CD14-positive monocyte (primary cell): ENCODE measurements at places on chromosomes 16 and 17. TPM values are rescaled to one million over a fixed set of nuclear protein-coding genes. Genes with fewer than 3 reads are reported as not detected.

Gene RNF112
- not detected for polyA plus RNA-seq

Gene UBB
- 1,365 TPM for polyA plus RNA-seq

Gene ADAP2
- polyA plus RNA-seq, result 36.1 TPM

Gene KRT15
- 0.03 TPM in 1 of 2 replicates, not detected in the other for polyA plus RNA-seq

Gene ADAD2
- polyA plus RNA-seq, result not detected

Gene DUXB
- not detected in 2 replicates for polyA plus RNA-seq

Gene NPIPA5
- 8.2 and 16.2 TPM in 2 replicates for polyA plus RNA-seq

Gene CFAP97D1
- 0.07 TPM in 1 of 2 replicates, not detected in the other for polyA plus RNA-seq

Gene CLEC19A
- polyA plus RNA-seq, result not detected

Gene MEOX1
- 0.06 TPM for polyA plus RNA-seq

Gene SLC13A2
- not detected for polyA plus RNA-seq

Gene MRPL45
- polyA plus RNA-seq, result 19.8 TPM

Gene CRHR1
- not detected for polyA plus RNA-seq

Gene CLEC3A
- not detected for polyA plus RNA-seq

Gene GINS3
- 1.4 TPM for polyA plus RNA-seq

Gene LLGL2
- polyA plus RNA-seq, result 5.5 and 7.6 TPM in 2 replicates

DNA sequence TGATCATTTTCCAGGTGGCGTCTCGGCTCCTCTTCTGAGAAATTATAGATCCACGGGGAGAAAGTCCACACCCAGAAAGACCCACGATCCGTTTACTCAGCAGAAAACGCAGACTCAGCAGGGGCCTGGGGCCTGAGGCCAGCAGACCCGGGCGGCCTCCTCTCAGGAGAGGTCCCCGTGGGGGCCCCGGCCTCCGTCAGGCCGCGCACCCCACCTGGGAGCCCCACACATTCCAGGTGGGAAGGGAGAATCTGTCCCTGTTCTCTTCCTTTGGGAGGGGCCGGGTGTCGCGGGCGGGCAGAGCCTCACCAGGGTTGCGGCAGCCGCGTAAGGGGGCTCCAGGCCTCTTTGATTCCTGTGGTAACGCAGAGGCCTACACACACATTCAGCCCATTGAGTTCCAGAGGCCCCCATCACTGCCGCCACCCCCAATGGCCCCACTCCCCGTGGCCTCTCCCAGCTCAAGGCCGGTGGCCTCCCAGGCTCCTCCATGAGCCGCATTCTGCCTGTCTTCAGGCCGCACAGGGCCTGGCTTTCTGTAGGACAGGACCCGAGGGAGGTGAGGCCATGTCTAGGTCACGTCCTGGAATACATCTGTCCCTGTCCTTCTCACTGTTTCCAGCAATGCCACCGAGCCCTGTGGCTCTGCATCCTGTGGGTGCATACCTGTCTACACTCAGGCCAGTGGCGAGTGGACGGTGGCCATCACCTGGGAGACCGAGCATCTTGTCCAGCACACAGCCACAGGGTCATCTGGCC lies 1.6 kb upstream of the IGFALS start:
- DNase-seq, result no peak

GRCh38 chr17:15494821-15495220 lies 27.4 kb upstream of the CDRT4 start:
- DNase-seq, result no peak

GRCh38 chr17:1985093-1985492 lies 40.0 kb downstream of the RTN4RL1 start:
- DNase-seq, result no peak

DNA sequence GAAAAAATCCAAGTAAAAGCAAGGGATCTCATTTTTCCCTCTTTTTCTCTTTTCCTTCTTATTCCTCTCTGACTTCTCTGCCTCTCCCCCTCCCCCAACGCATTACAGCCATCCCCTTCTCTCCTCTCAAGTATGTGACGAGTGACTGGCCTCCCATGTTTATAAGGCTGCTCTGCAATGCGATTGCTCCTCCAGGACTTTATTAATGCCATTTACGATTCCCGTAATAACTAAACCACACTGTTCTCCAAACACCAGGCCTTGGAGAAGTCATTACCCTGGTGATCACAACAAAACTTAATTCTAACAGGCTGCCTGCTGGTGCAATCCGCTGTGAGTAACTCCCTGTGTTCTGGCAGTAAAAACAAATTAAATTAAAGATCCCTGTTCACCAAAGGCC lies 88.8 kb downstream of the HS3ST3B1 start:
- DNase-seq, result no peak

DNA sequence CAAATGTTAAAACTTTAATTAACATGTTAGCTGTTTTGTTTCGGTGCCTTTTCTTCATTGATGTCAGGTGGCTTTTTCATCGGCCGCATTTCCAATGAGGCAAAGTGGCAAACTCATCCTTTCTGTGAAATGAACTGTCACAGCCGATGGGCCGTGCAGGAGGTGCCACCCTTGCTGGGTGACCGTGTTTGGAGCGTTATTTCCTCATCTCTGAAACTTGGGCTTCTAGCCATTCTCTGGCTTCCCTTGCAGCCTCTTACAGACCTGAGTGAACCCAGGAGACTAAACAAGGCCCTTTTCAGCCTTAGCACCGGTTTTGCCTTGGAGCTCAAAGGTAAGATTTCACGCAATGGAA lies 42.2 kb upstream of the PRSS54 start:
- DNase-seq, result no peak

DNA sequence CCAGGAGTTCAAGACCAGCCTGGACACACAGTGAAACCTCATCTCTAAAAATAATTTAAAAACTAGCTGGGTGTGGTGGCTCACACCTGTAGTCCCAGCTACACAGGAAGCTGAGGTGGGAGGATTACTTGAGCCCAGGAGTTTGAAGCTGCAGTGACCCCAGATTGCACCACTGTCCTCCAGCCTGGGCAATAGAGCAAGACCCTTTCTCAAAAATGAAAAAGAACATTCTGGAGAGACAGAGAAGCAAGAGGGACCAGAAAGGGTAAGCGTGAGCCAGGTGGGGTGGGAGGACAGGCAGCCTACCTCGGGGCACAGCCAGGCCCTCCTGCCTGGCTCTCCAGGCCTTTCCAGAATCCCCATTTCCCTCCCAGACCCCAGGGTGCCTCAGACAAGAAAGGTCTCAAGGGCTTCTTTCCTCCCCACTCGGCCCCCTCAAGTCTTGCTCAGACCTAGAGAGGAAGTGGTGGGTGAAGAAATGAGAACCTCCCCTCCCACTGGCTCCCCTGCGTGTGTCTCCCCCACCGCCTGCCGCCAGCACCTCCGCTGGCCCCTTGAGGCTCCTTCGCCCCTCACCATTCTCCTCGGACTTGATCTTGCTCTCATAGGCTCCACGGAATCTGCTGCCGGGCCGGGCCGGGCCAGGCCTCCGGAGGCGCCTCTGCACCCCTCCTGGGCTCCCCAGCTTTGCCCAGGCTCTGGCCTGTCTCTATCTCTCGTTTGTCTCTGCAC lies 503 bp downstream of the C16orf54 start:
- peak; percentile 71 for DNase-seq

DNA sequence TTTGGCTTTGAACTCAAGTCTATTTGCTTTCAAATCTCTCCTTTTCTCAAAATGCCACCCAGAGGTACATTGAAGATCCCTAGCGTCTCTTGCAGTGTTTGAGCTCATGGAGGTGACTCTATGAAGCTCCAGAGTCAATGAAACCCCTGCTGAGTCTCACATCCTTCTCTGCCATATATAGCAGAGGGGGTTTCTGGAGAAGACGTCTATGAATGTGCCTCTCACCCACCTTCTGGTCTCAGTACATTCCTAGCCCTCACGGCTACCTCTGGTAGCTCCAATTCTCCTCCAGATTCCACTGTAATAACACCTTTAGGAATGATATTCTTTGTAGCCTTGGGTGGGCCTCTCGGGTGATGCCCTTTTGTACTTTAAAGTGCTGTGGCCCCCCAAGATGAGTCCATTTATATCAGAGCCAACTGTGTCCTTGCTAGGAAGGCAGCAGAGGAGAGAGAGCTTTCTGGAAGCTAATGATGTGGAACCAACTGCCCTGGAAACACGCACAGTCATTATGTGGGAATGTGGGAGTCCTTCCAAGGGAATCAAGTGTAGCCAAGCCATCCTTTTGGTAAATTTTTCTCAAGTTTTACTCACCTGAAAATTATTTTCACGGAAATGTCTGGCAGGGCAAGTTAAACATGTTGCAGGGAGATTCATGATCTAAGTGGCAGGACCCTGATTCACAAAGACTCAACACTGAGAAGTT lies 123.4 kb downstream of the ASIC2 start:
- DNase-seq, result no peak

- DNase-seq, result peak; percentile 24
Observed at GRCh38 chr16:3431779-3432219, 11.5 kb downstream of the ZNF597 start.

- DNase-seq, result peak; percentile 72
Observed at GRCh38 chr17:50909765-50910605, 43.8 kb upstream of the TOB1 start.

GRCh38 chr17:8806926-8807550 lies 7.9 kb upstream of the MFSD6L start:
- DNase-seq, result peak; percentile 99

GRCh38 chr17:614653-615546 lies 99.7 kb downstream of the VPS53 start:
- DNase-seq, result peak; percentile 87

- DNase-seq, result no peak
Observed at GRCh38 chr17:5035315-5035714, at the start of gene SLC52A1. SLC52A1 (minus strand) TSS chr17:5035426; CDS start chr17:5034606, 820 bp downstream.

DNA sequence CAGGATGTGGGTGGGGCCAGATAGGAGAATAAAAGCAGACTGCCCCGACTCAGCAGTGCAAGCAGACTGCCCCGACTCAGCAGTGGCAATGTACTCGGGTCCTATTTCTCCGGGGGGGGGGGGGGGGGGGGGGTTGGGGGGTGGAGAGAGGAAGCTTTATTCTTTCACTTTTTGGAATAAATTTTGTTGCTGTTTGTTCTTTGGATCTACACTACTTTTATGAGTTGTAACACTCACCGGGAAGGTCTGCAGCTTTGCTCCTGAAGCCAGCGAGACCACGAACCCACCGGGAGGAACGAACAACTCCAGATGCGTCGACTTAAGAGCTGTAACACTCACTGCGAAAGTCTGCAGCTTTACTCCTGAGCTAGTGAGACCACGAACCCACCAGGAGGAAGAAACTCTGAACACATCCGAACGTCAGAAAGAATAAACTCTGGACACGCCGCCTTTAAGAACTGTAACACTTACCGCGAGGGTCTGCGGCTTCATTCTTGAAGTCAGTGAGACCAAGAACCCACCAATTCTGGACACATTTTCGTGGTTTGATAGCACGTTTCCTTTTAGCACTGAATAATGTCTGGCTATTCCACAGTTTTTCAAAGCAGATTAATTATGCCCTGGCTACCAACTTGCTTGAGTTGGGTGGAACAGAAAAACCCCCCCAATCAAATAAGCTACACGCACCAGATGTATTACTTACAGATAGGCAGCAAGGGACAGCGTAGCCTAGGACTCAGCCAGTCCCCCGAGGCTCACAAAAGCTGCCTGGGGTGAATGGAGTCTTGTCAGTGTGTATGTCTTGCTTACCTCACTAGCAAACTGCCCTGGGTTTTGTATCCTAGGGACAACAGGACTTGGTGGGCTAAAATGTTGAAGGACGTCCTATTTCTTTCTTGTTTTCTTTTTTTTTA lies 11.9 kb downstream of the FZD2 start:
- DNase-seq, result no peak

- no peak for DNase-seq
Observed at GRCh38 chr16:65054457-65054856, 67.4 kb downstream of the CDH11 start.
